HS-5 (cell line): ENCODE measurements at places on chromosomes 1 and 21.

DNA sequence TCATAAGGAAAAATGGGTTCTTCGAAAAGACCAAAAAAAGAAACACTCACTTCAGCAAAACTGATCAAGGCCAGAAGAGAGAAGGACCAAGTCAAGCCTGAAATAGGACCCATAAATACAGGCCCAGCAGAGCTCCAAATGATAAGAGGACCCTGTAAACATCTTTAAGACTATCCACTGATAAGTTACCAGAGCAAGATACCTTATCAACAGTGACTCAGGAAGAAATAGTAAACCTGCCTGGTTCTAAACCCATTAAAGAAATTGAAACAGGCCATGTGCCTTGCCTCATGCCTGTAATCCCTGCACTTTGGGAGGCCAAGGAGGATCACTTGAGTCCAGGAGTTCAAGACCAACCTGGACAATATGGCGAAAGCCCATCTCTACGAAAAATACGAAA is 81.8 kb upstream of the ERRFI1 start:
- DNase-seq = no peak

DNA sequence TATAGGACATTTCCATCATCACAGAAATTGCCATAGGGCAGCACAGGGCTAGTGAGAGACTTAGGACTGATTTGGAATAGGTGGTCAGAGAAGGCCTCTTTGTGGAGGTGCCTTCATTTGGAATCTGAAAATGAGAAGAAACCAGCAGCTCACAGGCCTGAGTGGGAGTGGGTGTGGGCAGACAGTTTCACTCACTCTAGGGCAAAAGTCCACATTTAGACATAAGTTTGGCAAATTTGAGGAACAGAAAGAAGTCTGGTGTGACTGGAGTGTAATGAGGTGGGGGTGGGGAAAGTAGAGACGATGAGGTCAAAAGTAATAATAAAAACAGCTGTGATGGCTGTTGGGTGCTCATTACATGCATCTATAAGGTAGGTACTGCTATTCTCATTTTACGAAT is 22.4 kb upstream of the BCAR3 start:
- DNase-seq = no peak

- DNase-seq = no peak
Observed at GRCh38 chr1:106465666-106466065, 590.8 kb upstream of the PRMT6 start.

- DNase-seq = no peak
Observed at GRCh38 chr1:59506952-59507351, 210.1 kb downstream of the FGGY start.

- DNase-seq = no peak
Observed at GRCh38 chr1:68970571-68970970, 473.7 kb upstream of the DEPDC1 start.

DNA sequence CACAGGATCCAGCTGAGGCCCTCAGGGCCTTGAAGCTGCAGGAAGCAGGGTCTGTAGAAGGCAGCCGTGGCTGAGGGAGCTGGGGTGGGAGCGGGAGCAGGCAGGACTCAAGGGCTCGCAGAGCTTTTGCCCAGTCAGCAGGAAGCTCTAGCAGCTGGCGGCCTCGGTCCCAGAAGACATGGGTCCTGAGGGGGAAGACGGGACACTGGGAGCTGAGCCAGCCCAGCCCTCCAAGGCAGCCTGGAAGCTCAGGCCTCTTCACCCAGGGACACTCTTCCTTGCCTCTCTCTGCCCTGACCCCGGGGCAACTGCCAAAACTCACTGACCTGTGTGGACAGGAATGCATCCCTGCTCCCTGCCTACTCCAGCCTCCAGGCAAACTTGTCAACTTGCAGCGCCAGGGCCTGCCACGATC is 8.9 kb downstream of the ADGRB2 start:
- no peak for DNase-seq

DNA sequence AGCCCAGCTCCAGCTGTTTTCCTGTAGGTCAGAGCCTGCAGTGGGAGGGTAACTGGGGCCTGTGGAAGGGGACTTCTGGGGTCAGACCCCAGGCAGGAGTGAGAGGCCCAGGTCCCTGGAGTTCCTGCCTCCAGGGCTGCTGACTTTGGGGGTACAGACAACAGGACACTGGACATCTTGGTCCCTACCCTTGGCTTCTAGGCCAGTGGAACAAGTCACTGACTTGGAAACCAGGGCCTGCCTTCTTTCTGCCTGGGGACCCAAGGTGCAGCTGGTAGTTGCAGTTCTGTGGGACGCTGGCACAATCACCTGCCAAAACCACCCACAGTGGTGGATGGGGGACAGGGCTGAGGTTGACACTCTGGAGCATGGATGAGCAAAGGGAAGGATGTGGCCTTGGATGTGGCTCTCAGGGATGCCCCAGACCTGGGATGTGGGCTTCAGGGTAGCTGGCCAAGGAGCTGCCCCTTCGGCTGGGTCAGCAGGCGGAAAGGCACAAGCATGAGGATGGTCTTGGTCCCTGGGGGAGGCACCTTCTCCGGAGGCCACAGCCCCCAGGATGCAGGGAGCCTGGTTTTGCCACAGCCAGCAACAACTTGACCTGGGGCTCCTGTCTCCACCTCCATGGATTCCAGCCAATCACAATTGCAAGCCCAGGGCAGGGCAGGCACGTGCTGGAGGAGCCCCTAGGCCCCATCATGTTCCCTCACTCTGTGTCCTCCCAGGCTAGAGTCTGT is 5.8 kb downstream of the JMJD4 start:
- no peak for DNase-seq

GRCh38 chr1:170596701-170597100 is 64.7 kb downstream of the GORAB start:
- no peak for DNase-seq

- no peak for DNase-seq
Observed at GRCh38 chr1:24341260-24341659, 22.1 kb downstream of the GRHL3 start.
